Natural killer cell (primary cell): ENCODE measurements at places on chromosomes 2 and 18. TPM values are rescaled to one million over a fixed set of nuclear protein-coding genes. Genes with fewer than 3 reads are reported as not detected.

DNA sequence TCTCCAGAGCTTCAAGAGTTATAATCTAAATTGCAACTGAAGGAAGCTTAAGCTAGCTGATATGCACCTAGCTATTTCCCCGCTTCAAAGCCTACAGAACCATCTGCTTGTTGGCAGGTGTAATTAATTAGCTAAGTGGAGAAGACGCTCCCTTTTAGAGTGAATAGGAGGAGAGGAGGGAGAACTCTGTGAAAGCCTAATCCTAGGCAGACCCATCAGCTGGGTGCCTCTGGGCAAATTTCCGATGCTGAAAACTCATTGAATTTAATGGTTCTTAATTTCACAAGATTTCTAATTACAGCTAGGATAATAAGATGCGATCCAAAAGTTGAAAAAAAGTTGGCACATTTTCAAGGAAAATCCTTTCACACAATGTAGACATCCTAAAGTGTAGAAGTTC lies 735.9 kb downstream of the ERBB4 start:
- H3K4me1 ChIP-seq = no peaks in the 10 kb centered on the region
- no peak overlapping the region for H3K27ac ChIP-seq
- DNase-seq = no peak
- no peak overlapping the region for H3K4me3 ChIP-seq
- no peaks in the 10 kb centered on the region for H3K27me3 ChIP-seq
- H3K36me3 ChIP-seq = no peaks in the 10 kb centered on the region

GRCh38 chr2:5203134-5203755 lies 488.9 kb upstream of the SOX11 start:
- H3K4me1 ChIP-seq = no peaks in the 10 kb centered on the region
- H3K36me3 ChIP-seq = no peaks in the 10 kb centered on the region
- no peak for DNase-seq
- no peak overlapping the region for H3K27ac ChIP-seq
- H3K4me3 ChIP-seq = no peak overlapping the region
- H3K27me3 ChIP-seq = no peaks in the 10 kb centered on the region

DNA sequence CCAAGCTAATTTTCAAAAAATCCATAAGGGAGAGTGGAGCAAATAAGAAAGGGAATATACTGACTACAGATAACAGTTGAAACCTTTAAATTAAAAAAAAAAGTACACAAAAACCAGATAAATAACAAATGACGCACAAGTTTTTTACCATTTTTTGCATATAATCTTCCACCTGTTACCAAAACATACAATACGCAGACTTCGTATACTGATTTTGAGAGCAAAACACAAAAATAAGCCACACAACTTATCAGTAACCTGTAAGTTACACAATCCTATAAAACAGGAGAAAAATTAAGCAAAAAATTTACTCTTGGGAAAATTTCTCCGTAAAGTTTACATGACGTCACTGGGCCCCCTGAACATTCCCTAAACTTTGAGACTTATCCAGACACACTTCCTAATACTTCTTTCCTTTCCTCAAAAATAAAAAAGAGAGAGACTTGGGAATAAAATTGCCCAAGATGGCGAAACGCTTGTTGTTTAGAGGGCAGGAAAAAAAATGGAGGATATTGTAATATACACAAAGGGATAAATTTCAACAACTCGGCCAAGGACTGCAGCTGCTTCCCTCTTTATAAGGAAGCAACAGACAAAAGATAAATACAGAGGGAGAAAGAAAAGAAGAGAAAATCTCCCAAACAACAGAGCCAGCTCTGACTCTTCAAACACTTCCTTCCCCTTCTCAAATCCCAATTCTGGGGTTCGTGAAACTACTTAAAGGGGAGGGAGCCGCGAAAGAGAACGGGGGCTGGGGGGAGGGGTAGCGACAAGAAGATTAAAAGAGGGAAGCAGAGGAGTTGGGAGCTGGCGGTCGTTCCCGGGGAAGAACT lies 1.6 kb downstream of the BAZ2B start:
- peaks cover 9% of the 10 kb centered on the region for H3K4me1 ChIP-seq
- H3K27me3 ChIP-seq = peaks cover 15% of the 10 kb centered on the region
- DNase-seq = no peak
- peak overlapping the region; percentile 67 for H3K27ac ChIP-seq

- peaks cover 8% of the 10 kb centered on the region for H3K4me1 ChIP-seq
- no peaks in the 10 kb centered on the region for H3K27me3 ChIP-seq
- no peak overlapping the region for H3K4me3 ChIP-seq
- DNase-seq = peak; percentile 37
These were observed 18.6 kb downstream of the SMAD2 start for GRCh38 chr18:47911877-47912276.

DNA sequence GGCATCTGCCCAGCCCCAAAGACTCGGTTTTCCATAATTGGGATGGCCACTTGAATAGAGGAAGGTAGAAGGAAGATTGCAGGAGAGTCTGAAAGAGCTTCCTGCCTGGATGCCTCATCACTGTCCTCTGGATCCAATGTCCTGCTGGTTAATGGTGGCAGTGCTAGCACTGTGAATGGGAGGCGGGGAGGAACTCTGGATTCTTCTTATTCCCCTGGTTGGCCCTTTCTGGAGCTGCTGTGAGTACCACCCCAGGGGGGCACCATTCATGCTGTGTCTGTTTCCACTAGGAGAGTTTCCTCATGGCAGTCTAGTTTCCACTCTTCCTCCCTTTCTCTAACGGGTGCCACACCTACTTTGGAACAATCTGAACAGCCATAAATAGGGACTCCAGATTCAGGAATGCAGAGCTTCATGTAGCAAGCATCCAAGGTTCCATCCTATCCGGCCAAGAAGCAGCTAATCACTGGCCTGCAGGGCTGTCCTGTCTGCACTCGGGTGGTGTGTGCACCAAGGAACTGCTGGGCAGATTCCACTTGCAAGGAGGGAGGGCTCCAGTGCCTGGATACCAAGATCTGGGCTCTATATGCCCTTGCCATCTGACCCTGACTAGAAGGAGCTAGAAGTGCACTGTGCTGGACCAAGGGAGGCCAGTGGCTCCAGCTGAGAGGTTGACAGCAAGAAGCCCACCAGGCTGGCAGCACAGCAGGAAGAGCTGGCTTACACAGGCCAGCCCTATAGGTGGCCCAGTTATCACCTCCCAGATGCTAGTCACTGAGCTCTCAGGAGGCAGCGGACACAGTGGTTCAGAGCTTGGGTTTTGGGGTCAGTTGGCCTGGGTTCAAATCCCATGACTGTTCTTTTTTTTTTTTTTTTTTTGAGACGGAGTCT lies 4.6 kb upstream of the ATOH8 start:
- DNase-seq = no peak
- H3K4me1 ChIP-seq = peaks cover 29% of the 10 kb centered on the region
- H3K27ac ChIP-seq = no peak overlapping the region
- no peak overlapping the region for H3K4me3 ChIP-seq
- no peaks in the 10 kb centered on the region for H3K36me3 ChIP-seq
- peaks cover 25% of the 10 kb centered on the region for H3K27me3 ChIP-seq

DNA sequence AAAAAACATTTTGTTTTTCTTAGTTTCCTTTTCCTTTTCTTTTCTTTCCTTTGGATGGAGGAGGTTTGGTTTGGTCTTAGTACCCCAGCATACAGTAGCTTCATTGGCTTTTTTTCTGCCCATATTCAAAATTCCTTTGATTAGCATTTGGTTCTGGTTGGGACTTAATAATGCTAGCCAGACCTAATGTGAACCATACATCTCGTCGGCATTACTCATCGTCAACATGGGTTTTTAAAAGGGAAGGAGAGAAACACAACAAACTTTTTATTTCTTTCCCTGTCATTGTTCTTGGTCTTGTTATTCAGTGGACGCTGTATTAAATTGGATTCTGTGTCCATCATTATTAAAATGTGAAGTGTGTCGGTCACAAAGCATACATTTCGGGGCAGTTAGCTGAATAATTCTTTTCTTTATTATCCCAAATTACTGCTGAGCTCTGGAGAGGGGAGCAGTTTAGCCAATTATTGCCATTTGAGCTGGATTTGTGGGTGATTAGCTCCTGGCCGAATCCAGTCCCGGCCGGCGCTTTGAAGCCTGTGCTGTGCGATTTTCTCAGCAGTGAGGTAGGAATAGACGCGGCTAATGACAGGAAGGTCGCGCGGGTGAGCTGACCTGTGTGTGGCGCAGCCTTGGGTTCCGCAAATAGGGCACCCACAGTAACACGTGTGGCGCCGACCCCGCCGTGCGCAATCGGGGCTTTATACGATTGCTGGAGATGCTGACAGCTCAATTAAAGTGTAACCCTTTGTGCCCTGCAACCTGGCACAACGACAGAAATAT lies 303.3 kb downstream of the GBX2 start:
- no peak overlapping the region for H3K4me3 ChIP-seq
- H3K27me3 ChIP-seq = no peaks in the 10 kb centered on the region
- no peak for DNase-seq

The GULP1 gene
- not detected for total RNA-seq
